NCI-H2227 treated with DMSO at 0.1 percent for 48 hours (cell line): ENCODE measurements at places on chromosomes 12 and 14.

DNA sequence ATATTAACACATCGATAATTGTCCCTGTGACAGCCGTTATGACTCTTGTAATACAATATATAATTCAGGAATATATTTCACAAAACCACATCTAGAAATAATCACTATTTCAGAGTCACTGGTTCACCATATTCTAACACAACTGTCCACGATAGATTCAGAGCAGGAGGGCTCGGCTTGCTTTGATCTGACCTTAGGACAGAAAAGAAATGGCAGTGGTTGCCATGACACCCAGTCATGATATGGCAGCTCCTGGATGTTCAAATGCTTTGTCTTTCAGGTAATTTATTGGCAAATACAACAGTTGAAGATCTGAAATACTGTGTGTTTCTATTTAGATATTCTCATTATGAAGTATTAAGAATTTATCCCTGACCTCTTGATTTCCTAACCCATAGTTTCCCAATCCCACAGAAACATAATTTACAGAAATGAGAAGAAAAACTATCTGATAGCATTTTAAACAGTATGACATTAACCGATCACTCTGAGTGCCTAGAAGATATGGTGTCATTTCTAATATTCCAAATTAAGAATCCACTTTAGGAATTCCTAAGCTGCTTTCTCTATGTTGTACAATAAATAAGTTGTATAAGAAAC, 116.4 kb downstream of the EPS8 start:
- no peak for DNase-seq

DNA sequence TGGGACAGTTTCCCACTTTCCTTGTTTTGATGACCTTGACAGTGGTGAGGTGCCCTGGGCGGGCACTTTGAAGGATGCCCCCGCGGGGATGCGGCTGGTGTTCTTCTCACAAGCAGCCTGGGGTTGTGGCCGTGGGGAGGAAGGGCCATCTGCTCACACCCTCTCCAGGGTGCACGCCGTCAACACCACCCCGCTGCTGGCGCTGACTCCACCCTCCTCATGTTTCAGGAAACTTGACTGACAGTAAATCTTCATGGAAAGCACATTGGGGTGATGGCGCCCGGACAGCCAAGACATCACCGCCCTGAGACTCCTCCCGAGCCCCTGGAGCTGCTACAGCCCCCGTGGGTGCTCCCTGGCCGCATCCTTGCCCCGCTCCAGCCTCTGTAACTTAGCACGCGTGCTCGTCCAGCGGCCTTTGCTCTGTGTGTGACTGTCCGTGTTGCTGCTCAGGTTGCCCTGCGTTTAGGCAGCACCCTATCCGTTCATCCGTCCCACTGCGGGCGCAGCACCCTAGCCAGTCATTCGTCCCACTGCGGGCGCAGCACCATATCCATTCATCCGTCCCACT, 150.2 kb upstream of the C14orf180 start:
- no peak for DNase-seq

DNA sequence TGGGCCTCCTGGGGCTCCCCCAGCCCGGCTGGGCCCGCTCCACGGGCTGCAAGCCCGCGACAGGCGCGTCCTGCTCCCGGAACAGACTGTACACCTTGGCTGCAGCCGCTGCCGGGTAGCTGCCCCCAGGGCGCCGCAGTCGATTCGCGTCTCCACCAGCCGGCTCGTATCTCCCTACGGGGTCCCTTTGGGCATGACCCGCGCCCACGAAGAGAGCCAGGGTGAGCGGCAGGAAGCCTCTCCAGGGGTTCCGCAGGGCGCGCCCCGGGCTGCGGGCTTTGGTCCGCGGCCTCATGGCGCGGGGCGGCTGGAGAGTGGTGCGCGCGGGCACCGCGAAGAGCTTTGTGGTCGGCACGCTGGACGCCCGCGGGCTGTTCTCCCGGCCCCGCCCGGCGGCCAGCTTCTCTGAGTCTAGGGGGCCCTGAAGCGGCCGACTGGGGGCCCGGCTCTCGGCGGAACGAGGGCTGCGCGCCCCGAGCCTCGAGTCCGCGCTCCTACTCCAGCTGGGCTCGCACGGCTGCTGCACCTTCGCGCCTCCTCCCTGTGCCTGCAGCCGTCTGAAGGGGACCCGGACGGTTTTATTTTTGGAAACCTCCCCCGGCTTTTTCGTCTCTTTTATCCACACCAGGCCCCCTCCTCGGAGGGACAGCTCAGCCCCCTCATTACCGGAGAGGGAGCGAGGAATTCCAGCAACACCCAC, at the start of gene LTBP2:
Gene LTBP2, minus strand, starts transcription at position 588 of the 700 bp plus-strand sequence. Its CDS starts 293 bp downstream, at position 295.
- DNase-seq, result no peak

- no peak for DNase-seq
Measured at GRCh38 chr14:78829274-78829673, 659.1 kb downstream of the NRXN3 start.

DNA sequence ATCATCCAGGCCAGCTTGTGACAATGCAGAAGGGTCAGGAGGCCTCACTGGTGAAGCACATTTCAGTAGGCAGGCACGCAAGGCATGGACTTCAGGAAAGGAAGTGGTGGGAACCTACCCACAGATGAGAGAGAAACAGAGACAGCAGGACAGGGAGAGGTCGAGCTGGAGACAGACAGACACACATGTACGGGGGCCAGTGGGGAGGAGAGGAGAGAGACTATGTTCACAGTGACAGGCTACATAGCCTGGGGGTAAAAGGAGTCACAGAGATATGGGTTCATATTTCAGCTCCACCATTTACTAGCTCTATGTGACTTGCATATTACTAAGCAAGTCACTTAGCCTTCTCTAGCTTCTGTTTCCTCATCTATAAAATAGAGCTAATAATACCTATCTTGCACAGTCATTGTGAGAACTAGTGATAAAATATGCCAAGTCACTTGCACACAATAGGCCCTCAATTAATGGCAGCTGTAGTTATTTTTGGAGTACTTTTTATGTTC, 91.1 kb upstream of the FUT8 start:
- DNase-seq, result no peak

GRCh38 chr14:99363051-99363450, 91.1 kb upstream of the BCL11B start:
- DNase-seq, result no peak

- no peak for DNase-seq
Measured at GRCh38 chr14:93044121-93044520, 71.6 kb downstream of the ITPK1 start.

- no peak for DNase-seq
Measured at GRCh38 chr14:67683842-67684241, 9.4 kb upstream of the VTI1B start.

GRCh38 chr14:96745500-96746051, 51.6 kb upstream of the VRK1 start:
- DNase-seq, result no peak

GRCh38 chr12:93836620-93837260, 159.6 kb downstream of the CRADD start:
- DNase-seq, result peak; percentile 21

- no peak for DNase-seq
Measured at GRCh38 chr14:85483037-85483436, 46.9 kb upstream of the FLRT2 start.

DNA sequence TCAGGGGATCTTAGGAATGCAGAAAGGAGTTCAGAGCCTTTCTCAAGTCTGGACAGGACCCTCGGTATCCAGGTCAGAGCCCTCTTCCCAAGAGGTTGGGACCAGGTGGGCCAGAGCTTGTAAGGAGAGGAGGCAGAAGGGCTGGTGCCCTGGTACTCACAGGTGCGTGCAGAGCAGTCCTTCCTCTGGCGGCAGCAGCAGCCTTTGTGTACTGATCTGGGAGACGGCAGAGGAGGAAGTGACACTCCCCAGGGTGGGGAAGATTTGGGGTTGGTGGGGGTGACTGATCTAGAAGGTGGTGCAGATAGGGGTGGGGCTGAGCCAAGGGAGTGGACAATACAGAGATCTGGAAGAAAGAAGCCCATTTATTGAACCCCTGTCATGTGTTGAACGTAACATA, at the start of gene ITGB7:
Gene ITGB7, minus strand, starts transcription at position 210 of the 400 bp plus-strand sequence. CDS start 6,808 bp downstream, outside the sequence.
- no peak for DNase-seq

GRCh38 chr12:90653040-90653439, 301.9 kb downstream of the CCER1 start:
- DNase-seq, result no peak

- DNase-seq, result no peak
Measured at GRCh38 chr12:112768278-112768677, 23.3 kb upstream of the RPH3A start.

- DNase-seq, result no peak
Measured at GRCh38 chr14:30317729-30318128, 241.2 kb upstream of the G2E3 start.

- no peak for DNase-seq
Measured at GRCh38 chr14:99789581-99789980, 3.6 kb upstream of the EML1 start.

DNA sequence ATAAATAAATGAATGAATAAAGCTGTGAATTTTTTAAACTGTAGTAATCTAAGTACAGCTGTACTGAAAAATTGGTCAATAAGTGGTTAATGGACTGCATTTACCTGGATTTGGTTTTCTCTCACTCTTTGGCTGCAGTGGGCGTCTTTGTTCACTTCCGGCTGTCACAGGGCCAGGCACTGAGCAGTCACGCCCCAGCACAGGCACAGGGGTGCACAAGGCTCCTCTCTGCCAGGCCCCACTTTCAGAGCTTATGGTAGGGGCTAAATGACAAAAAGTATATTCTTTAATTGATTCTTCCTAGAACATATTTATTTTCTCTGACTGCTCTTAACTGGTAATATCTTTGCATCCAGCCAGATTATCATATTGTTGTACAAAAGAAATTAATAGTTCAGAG, 70.6 kb upstream of the DYNC1H1 start:
- DNase-seq, result no peak

DNA sequence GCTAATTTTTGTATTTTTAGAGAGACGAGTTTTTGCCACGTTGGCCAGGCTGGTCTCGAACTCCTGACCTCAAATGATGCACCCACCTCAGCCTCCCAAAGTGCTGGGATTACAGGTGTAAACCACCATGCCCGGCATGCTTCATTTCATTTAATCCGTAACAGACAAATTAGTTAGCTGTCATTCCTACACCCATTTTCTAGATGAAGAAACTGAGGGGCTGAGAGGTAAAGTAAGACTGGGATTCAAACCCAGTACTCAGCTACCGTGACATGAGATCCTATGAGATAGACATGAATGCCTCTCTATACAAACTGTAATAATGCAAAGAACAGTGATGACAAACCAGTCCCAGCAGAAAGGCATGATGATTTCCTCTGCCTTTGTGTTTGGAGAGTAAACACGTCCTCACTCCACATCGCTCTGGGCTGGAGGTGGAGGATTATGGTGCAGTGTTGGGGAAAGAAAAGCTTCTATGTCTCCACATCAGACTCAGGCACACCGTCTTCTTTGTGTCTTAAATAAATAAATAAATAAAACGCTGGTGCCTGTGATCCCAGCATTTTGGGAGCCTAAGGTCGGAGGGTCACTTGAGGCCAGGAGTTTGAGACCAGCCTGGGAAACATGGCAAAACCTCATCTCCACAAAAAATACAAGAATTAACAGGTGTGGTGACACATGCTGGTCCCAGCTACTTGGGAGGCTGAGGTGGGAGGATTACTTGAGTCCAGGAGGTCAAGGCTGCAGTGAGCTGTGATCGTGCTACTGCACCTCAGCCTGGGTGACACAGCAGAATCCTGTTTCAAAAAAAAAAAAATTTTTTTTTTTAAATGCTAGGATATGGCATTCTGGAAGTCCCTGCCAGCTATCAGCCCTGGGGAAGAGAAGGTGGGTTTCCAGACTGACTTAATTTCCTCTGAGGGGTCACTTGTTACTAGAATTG, 10.5 kb downstream of the VSX2 start:
- DNase-seq, result no peak

- no peak for DNase-seq
Measured at GRCh38 chr14:71398450-71398849, 491.2 kb downstream of the PCNX1 start.

DNA sequence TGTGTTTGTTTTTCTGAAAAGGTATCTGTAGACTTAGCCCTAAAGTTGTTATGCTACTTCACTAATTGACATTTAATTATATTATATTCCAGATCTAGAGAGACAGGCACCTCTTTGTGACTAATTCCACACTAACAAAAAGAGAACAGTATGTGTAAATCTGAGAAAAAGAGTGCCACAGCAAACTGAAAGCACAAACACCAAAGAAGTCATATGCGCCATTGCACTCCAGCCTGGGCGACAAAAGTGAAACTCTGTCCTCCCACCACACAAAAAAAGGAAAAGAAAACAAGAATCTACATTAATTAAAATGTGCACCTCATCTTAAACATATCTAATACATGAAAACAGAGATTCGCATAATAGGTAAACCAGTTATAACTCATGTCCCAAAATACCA, 4.4 kb upstream of the CSRNP2 start:
- no peak for DNase-seq

DNA sequence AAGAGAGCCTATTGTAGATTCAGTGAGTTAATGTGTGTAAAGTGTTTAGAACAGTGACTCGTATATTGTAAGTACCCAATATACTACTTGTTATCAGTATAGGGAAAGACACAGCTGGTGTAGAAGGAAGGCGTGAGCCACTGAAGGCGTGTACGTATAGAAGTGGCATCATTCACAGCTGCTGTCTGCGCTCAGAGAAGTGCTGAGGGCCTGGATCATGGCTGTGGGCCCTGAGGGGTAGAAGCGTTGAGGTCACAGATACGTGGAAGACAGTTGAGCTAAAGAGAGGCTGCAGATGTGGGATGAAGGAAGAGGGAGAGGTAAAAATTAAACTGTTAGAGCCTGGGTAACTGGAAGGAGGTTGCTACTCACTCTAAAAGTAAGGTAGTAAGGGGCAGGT, 5.9 kb downstream of the C12orf75 start:
- no peak for DNase-seq
